Mesenteric fat pad (tissue), 1 donor: ENCODE measurements at places on chromosomes 5 and 9. TPM values are rescaled to one million over a fixed set of nuclear protein-coding genes. Genes with fewer than 3 reads are reported as not detected.

DNA sequence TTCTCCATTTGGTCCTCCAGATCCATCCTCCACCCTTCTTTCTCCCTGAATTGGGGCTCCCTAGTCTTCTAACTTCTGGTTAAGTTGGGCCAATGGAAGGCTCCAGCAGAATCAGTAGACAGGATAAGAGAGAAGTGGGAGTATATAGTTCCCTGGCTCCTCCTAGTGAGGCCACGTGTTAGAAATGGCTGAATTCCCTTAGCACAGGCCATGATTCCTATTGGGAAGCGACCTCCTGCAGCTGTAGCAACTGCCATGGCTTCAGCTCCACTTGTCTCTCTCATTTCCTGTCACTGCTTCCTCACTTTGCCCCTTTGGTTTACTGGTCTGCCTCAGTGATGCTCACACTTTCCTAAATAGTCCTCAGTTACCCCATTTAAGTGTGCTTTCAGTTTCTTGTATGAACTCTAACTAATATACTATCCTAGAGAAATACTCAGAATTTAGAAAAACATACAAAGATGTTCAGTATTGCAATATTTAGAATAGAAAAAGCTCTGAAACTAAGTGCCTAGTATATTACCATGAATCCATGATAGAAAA lies 104.8 kb upstream of the SMARCA2 start:
- DNase-seq: no peak

DNA sequence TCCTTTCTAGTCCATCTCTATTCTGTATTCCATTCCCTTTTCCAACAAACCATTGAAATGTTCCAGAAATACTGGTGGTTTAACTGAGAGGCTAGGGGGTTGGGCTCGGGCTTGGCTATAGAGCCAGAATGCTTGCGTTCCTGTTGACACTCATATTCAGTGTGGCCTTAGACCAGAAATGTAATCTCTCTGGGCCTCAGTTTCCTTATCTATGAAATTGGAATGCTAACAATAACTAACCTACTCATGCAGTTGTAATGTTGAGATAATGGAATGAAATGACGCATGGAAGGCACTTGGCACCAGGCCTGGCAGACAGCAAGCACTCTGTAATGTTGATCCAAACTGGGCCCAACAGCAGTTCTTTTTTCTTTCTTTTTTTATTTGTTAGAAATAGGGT lies 26.8 kb downstream of the JADE2 start:
- DNase-seq: no peak

DNA sequence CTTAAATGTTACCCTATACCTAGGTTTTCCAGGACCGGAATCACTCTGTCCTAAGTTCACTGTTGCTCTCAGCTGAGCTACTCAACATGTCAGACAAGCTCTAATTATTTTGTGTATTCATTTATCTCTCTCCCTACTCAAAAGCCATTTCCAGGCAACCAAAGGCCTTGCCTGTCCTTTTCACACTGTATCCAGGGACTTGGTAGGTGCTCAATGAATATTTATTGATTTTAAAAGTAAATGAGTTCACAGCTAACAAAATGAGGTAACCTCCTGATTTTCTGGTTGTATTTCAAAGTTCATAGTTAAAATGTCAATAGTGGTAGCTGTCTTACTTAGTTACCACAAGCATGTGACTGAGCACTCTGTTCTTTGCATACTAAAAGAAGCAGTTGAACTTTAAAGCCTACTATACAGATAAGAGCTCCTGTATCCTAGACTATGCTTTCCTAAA lies 522.2 kb downstream of the ACTL7B start:
- DNase-seq: no peak

- DNase-seq: no peak
These were observed 118.4 kb downstream of the ARHGAP26 start for GRCh38 chr5:142888469-142889085.

- no peak for DNase-seq
These were observed 104.4 kb downstream of the FANCC start for GRCh38 chr9:95213117-95213516.

GRCh38 chr5:123147128-123147715 lies 58.2 kb downstream of the PRDM6 start:
- DNase-seq: no peak

DNA sequence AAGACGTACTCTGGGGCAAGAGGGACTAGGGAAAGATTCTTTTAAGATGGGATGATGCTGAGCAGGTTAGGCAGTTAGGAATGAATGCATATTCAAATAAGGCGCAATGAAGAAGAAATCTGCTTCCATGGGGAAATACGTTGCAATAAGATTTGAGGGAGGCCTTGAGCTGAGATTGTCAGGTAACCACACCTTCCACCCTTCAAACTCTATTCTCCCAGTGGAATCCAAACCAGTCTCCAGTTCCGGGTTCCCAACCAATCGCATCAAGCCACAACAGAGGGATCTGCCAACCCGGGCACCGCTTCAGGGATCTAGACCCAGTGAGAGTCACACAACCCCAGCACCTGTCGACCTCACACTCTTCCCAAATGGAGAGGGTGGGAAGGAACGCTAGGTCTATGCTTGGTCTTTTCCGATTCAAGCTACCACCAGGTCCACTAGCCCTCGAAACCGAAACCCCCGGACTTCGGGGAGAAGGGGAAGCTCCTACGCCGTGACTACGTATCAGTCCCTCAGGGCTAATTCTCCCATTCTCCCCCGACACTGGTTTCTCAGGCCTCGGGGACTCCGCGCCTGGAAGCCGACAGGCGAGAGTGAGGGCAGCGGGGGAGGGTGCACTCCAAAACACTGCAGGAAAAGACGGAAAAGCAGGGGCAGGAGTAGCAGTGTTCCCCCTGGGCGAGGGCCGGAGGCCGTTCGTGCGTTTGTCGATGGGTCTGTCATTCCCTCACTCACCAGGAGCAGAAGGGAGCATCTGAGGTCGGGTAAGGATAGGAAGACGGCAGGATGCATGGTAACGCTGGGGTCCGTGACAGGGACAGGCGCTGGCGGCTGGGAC lies 534 bp downstream of the ERP44 start:
- no peak for DNase-seq

GRCh38 chr5:61394793-61395192 lies 62.7 kb downstream of the ZSWIM6 start:
- no peak for DNase-seq

DNA sequence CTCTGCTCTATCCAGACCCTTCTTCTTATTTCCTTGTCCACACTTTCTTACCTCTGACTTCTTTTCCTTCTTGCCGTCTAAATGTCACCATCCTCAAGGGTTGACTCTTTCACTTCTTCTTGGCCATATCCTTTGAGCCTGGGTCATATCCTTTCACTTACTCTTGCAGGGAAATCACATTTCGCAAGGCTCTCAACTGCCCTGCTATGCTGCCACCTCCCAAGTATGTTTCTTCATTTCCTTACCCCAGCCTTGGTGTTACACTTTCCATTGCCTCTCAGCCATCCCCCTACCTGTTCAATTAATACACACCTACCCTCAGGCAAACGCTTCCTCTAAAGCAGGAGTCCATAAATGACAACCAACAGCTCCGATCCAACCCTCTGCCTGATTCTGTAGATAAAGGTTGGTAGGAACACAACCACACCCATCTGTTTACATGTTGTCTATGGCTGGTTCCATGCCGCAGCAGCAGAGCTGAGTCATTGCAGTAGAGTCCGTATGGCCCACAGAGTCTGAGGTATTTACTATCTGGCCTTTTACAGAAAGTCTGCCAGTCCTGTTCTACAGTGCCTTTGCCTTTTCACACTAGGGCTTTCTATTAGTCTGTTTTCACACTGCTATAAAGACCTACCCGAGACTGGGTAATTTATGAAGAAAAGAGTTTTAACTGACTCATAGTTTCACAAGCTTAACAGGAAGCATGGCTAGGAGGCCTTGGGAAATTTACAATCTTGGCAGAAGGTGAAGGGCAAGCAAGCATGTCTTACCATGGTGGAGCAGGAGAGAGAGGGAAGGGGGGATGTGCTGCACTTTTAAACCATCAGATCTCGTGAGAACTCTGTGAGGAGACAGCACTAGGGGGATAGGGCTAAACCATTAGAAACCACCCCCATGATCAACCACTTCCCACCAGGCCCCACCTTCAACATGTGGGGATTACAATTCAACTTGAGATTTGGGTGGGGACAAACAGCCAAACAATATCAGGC lies 97.9 kb downstream of the SV2C start:
- no peak for DNase-seq

- DNase-seq: no peak
These were observed 192.1 kb upstream of the TRIM32 start for GRCh38 chr9:116494815-116495634.

DNA sequence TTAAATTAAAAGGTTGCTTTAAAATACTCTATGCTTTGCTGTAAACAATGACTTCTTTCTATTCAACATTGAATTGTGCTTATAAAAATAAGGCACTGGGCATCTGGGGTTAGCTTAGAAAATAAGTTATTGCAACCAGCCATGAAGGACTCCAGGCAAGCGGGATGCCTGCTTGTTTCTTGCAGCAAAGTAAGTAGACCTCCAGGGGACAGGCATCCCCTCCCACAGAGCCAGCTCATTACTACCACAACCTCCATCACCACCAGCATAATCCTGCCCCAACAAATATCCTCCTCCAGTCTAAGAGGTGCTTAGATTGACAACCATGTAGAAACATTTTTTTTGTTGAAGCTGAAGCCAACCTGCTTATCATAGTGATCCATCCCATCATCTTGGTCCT lies 190.4 kb downstream of the TARS1 start:
- DNase-seq: no peak

DNA sequence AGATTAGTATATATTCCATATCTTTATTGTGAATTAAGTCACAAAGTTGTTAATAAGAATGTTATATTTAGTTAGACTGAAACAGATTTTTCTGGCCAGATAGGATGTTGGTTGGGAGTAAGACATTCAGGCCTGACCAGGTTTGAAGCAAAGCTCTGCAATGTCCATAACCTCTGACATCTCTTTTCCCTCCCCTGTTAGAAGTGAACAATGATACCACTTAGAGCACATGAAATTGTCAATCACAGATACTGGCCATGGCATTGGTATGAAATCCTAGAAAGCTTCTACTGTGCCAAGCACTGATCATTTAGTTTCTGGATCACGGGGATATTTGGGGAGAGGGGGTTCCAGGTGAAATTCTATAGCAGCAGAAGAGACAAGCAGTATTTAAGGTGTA lies 1455.1 kb upstream of the CDH9 start:
- no peak for DNase-seq

- DNase-seq: no peak
These were observed 14.3 kb upstream of the KLF9 start for GRCh38 chr9:70428781-70429180.

DNA sequence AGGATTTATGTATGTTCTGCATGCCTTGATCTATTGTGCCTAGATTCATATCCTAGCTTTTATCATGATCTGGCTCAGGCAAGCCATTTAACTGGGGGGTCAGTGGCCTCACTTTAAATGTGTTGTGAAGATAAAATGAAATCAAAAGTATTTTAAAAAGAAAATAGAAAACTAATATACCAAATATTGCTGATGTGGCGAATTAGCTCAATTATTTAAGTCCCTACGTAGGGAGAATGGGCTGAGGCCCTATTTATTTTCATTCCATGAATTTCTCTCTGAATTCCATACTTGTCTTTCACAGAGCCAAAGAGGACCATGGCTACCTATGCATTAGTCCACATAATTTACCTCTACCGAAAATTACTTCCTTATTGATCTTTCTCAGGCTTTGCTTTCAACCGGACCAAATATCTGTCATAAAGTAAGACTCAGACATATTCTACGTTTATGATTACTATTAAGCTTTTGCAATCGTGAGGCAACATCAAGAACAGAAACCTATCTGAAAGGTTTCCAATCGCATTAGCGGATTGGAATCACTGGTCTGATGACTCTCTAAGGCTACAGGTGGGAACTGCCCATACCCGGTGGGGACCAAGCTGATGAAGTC lies 1.7 kb downstream of the MBLAC2 start:
- DNase-seq: no peak

- DNase-seq: no peak
These were observed 3.0 kb downstream of the EIF4EBP3 start for GRCh38 chr5:140550147-140551079.

GRCh38 chr9:25010027-25010662 lies 464.4 kb upstream of the IZUMO3 start:
- no peak for DNase-seq

GRCh38 chr9:91044354-91044753 lies 242.7 kb downstream of the SYK start:
- DNase-seq: no peak

DNA sequence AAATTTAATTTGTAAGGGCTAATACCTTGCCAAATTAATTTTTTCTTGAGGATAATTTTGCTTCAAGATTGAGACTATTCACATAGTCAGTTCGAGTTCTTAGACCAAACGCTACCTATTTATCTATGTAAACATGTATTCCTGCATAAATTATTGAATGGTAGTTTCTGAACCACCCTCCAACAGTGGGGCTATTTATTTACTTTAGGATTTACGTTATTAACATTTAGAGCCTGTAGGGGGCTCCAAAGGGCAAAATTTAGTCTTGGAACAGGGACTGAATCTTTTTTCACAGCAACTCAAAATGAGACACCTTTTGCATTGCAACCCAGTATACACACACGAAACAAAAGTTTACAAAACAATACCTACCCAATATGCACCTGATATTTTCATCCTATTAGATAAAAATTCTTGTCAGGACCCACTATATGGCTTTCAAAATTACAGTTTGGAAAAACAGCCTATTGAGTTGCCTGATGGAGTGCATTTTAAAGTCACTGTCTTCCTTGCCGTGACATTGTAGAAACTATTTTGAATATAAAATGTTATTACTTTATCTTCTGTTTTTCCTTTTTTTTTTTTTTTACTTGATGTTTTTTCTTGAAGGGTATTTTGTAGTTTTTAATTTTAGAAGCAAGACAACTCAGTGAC lies 47.1 kb upstream of the POU4F3 start:
- no peak for DNase-seq

- DNase-seq: no peak
These were observed 48.5 kb upstream of the ZNF354A start for GRCh38 chr5:178778919-178779318.

DNA sequence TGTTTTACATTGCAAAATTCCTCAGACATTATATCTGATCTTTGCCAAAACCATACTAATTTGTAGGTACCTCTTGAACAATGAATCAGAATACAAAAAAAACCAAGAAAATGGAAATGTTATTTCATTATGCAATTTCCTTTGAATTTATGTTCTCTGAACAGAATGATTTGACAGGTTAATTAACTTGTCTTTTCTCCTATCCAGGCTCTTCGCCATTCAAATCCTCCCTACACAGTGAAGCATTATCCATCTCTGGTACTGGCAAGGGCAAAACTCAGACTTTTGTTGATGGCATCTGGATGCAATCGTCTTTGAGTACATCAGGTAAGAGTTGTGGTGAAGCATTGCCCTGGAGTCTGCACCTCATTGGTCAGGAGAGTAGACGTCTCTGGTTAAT lies 655.7 kb upstream of the ITGA1 start:
- no peak for DNase-seq

Gene ORM1
- total RNA-seq: 0.64 TPM

Gene IL33
- total RNA-seq: 40.1 TPM

Gene LECT2
- not detected for total RNA-seq

Gene SLC34A1
- total RNA-seq: not detected

Gene SLC27A6
- total RNA-seq: not detected

Gene SLC6A18
- total RNA-seq: not detected

Gene KLHL9
- 17.8 TPM for total RNA-seq

Gene BAAT
- total RNA-seq: not detected

Gene GALNT12
- total RNA-seq: 1.4 TPM

Gene NEURL1B
- 35.8 TPM for total RNA-seq

Gene IFNA13
- not detected for total RNA-seq

Gene PAX5
- total RNA-seq: 0.06 TPM
